ENCODE measurements at places on chromosomes 4 and X. TPM values are rescaled to one million over a fixed set of nuclear protein-coding genes. Genes with fewer than 3 reads are reported as not detected.

- DNase-seq = no peak
These were observed 11.5 kb downstream of the PRPS2 start for GRCh38 chrX:12802741-12803140.

PDGFC gene
- total RNA-seq = 21.9 TPM

- no peak for DNase-seq
These were observed 392.3 kb downstream of the PACRGL start for GRCh38 chr4:21092531-21092930.

GRCh38 chrX:14497184-14497666 is 32.1 kb upstream of the GLRA2 start:
- DNase-seq = no peak

GRCh38 chr4:4836044-4836443 is 23.4 kb upstream of the MSX1 start:
- DNase-seq = no peak

SPANXA2 gene
- not detected for total RNA-seq

DNA sequence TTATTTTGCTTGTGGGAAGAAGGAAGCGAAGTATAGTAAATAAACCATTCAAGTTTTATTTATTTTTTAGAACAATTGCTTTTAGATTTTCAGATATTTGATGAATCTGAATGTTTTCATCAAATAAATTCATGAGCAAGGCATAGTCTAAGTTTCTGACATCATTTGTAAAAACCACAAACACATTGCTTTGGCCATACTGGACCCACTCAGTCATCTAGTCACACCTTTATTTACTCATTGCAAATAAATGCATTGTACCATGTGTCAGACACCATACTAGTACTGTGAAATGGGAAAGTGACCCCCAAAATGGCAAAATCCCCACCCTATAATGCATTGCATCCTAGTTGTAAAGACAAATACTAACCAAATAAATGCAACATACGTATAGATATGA is 449.1 kb upstream of the SMIM31 start:
- no peak for DNase-seq

DNA sequence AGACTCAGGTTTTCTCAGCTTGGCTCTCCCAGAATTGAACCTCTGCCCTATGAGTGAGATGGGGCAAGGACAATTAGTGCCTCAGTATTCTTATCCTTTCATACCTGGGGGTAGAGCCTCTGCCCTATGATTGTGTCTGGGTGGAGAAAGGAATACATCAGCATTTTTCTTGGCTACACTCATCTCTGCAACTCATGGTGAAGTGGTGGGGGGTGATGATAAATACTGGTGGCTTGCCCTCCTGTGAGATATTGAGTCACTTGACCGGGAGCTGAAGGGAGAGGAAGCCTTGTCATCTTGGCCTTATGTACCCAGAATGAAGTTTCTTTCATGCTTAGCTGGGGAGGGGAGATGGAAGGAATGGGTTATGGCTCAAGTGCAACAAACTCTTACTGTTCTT is 71.3 kb upstream of the ENOX2 start:
- no peak for DNase-seq
